ENCODE measurements at places on chromosomes 7 and 10. TPM values are rescaled to one million over a fixed set of nuclear protein-coding genes. Genes with fewer than 3 reads are reported as not detected.

DNA sequence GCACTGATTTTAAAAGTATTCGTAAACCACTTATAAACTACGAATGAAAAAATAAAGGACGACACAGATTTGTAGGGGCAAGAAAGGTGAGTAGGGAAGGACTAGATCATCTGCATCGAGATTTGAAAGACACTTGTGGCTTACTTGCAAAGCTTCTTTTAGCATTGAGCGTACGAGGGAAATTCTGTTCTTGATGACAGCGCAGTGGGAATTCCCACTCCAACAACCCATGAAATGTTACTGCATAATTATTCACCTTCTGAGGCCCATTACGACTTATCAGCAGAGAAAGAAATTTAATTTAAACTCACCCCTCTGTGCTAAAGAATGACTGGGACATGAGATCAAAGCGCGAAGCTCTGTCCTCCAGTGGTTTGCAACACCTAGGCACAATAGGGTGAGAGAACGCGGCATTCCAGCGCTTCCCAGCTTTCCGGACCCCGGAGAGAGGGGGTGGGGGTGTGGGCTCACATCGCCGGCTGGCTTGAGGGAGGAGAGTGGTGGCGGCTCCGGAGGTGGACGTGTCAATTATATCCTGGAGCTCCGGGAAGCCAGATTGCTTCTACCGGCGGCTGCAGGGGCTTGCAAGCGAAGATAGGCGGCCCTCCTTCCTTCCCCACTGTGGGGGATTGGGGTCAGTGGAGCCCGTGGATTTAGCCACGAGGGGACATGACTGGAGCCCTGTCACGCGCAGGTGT lies 10.3 kb downstream of the SP8 start:
- no peak for DNase-seq

GRCh38 chr7:3235322-3235721 lies 65.7 kb upstream of the SDK1 start:
- no peak for DNase-seq

DNA sequence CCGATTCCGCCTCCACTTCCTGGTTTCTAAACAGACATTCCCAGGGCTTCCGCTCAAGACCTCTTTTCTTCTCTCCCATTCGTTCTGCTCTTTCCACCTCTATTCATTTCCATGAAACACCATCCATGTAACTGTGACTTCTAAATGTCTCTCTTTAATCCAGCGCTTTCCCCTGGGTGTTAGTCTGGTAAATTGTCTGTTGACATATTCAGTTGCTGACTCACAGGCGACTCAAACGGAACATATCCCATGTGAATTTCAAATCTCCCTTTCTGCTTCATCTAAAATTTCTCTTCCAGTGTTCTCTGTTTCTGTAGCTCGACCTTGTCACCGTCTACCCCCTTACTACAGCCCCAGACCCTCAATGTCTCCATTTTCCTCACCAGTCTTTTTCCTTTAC lies 119.1 kb downstream of the PFKFB3 start:
- DNase-seq: peak; percentile 67

DNA sequence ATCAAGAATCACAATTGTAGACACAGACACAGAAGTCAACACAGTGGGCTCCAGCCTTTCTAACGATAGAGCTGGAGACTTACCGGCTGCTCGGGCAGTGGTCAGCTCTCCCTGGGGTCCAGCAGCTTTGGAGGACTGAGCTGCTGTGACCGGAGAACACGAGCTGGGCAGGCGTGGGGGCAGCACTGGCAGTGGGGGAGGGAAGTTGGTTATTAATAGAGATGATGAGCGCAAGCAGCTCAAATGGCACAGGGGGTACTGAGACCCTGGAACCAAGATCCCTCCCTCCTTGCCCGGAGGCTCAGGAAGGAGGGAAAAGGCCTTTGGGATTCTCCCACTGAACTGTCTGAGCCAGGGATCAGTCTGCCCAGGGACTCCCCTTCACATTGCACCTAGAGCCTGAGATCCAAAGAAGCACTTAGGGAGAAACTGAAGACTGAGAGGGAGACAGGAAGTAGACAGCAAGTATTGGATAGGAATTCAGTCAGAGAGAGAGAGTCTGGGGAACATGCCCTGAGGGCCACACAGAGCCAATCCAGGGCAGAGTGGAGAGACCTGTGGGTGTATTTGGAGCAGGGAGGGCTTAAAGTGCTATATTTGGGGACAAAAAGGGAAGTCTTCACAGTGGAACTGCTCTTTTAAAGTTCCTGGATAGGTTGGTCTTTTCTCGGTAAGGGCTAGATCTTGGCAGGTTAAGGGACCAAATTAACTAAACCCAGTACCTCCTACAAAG lies at the start of gene MYOZ1:
MYOZ1 (minus strand) TSS at position 147 of the 733 bp plus-strand sequence. CDS start 1,457 bp downstream, outside the sequence.
- DNase-seq: peak; percentile 36

- DNase-seq: no peak
These were observed 1.1 kb downstream of the KEL start for GRCh38 chr7:142960955-142961512.

DNA sequence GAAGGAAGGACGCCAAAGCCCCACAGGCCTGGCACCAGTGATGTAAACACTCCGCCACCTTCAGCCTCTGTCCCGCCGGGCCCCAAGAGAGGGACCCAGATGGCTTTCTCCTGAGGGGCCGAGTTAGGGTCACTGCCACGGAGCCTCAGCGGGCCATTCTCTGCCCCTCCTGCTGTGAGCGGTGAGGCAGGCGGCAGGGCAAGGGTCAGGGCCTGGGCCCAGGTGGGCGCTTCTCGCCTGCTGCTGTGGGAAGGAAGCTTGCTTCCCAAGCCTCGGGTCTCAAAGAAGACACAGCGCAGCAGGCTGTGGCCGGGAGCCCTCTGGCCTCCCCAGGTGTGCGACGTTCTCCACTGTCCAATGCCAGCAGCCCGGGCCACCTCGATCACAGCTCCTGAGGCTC lies 84.8 kb downstream of the PROSER2 start:
- DNase-seq: no peak

DNA sequence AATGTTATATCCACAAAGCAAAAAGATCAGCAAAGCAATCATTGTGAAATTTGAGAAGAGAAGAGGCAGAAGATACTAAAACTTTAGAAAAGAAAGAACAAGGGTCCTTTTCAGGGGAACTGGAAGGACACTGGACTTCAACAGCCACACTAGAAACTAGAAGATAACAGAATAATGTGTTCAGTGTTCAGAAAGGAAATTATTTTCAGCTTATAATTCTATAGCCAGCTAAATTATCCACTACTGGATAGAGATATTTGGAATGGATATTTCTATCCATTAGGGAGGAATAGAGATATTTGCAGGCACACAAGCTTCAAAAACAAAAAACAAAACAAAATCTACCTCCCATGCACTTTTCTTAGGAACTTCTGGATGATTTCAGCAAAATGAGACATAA lies 12.8 kb downstream of the ANXA11 start:
- DNase-seq: no peak

DNA sequence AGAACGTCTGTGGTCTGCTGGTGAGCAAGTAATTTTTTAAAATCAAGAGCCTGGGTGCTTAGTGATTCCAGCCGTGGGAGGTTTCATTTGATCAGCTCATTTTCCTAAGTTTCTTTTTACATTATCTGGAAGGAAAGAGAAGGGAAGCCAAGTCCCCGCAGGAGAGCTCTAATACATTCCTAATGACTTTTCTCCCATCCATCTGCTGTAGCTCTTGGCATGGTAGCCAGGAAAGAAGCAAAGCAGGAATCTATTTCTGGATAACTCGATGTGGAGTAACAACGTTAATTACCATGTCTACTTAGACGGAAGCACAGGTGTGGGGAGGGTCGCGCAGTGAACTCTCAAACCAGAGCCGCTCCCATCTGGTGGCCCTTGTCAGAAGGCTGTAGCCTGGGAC lies 121.9 kb downstream of the PAXIP1 start:
- no peak for DNase-seq

GRCh38 chr10:51117053-51117660 lies 42.9 kb downstream of the PRKG1 start:
- DNase-seq: no peak

DNA sequence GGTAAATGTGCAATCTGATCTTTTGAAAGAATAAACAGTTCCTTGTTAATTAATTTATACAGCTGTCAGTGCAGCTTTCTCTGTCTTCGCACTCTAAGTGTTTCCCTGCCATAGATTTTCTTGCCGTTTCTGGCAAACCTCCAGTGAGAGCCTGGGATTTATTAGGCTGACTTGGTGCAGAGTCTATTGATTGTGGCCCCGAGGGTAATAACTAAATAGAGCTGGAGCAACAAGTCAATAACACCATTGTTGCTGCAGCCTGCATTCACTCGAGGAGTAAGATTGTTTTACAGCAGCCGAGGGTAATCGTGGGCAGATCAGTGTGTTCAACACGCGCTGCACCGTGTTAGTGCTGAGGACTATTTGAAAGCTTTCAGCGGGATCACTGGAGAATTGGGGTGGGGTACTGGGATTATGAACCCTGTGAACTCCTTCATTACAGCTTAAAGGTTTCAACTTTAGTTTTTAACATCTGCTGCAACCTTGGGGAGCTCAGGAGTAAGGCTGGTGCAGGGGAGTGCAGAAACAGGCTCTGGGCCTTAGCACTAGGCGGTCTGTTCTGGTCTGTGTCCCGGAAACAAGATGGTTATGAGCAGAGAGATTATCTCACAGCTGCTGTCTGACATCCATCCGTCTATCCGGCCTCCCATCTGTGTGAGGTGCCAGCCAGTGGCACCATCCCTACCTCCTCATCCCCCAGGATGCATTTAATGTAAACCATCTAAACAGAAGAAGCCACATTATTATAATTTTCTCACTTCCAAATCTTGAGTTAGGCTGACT lies 174.0 kb upstream of the TCF7L2 start:
- DNase-seq: no peak

GRCh38 chr10:112465299-112465883 lies 18.4 kb downstream of the VTI1A start:
- DNase-seq: no peak

DNA sequence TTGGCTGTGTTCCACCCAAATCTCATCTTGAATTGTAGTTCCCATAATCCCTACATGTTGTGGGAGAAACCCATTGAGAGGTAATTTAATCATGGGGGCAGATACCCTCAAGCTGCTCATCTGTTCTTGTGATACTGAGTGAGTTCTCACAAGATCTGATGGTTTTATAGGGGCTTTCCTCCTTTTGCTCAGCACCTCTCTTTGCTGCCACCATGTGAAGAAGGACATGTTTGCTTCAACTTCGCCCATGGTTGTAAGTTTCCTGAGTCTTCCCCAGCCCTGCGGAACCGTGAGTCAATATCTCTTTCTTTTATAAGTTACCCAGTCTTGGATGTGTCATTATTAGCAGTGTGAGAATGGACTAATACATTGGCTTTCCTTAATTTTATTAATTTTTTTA lies 527.8 kb downstream of the MDFIC start:
- DNase-seq: no peak

DNA sequence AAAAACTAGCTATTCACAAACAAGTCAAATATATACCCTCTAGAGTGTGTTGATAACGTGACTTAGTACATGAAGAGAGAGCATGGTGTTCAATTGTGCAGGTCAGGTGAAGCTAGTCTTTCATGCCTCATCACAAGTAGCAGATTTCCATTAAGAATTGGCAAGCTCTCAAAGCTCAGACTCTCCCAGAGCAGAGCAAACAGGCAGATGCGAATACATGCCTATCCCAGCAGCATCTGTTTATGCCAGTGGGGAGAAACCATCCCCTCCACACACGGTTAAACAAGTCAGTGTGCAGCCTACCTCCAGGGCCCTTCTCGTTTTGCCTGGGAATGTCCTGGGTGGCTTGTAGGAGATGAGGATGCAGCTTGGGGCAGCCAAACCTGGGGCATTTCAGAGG lies 532.5 kb upstream of the C7orf33 start:
- no peak for DNase-seq

- DNase-seq: no peak
These were observed 323.8 kb downstream of the DPP6 start for GRCh38 chr7:154375956-154376355.

DNA sequence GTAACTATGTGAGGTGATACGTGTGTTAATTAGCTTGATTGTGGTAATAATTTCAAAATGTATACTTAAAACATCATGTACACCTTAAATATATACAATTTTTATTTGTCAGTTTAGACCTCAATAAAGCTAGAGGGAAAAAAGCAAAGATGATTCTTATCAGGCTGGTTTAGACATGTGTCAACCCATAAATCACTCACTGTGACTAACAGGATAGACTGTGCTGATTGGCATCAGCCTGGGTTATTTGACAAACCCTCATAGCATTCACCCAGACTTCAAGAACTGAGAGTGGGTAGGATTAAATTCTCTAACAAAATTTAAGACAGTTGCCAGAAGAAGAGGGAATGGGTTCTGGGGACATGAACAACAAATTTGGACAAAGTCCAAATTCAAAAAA lies 73.8 kb upstream of the TMEM140 start:
- DNase-seq: no peak

- peak; percentile 97 for DNase-seq
These were observed 3.0 kb downstream of the BRI3 start for GRCh38 chr7:98284335-98285036.

GRCh38 chr10:20707251-20707650 lies 189.9 kb downstream of the NEBL start:
- no peak for DNase-seq

GRCh38 chr7:95398155-95398940 lies 2.2 kb upstream of the PON3 start:
- no peak for DNase-seq

DNA sequence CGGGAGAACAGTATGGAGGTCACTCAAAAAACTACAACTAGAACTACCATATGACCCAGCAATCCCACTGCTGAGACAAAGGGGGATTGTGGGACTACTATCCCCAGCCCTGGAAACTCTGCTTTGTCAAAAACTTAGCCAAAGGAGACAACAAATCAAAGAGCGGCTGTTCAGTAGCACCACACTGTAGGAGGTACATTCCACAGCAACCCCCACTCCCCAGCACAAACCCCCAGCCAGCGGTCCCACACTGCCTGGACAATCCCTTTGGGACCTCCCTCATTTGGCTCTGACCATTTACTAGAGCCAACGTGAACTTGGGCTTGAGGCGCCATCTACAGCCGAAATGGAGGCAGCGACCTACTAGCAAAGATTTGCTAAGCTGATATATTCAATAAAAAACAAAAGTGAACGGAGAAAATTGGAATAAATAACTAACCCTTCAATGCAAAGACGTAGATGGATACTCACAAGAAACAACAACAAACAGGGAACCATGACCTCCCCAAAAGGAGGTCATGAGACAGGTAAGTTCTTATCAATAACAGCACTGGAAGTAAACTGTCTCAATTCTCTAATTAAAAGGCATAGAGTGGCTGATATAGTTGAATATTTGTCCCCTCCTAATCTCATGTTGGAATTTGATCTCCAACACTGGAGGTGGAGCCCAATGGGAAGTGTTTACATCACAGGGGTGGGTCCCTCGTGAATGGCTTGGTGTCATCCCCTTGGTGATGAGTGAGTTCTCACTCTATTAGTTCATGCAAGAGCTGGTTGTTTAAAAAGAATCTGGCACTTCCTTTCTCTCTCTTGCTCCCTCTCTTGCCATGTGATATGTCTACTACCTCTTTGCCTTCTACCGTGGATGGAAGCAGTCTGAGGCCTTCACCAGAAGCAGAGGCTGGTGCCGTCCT lies 119.0 kb upstream of the KCNMA1 start:
- DNase-seq: peak; percentile 63

- no peak for DNase-seq
These were observed 638.5 kb upstream of the DPP6 start for GRCh38 chr7:153413540-153414287.

The DKK1 gene
- total RNA-seq: 7.3 TPM

The GRID1 gene
- not detected for total RNA-seq

The TBX20 gene
- total RNA-seq: 0.12 TPM

The OR2A7 gene
- not detected for total RNA-seq

The TRPV5 gene
- total RNA-seq: not detected

The CYP2E1 gene
- not detected for total RNA-seq

The GNAT3 gene
- total RNA-seq: not detected

The PNLIPRP3 gene
- not detected for total RNA-seq

The HYCC1 gene
- total RNA-seq: 150 TPM

The LGI1 gene
- total RNA-seq: not detected

The JAKMIP3 gene
- not detected for total RNA-seq

The TMEM176B gene
- total RNA-seq: not detected

The TAS2R60 gene
- total RNA-seq: not detected

The CLCN1 gene
- total RNA-seq: not detected
